Cardiac septum (tissue), 1 donor: ENCODE measurements at places on chromosomes 1 and 21. TPM values are rescaled to one million over a fixed set of nuclear protein-coding genes. Genes with fewer than 3 reads are reported as not detected.

- no peak for DNase-seq
These were observed 18.9 kb downstream of the EPB41 start for GRCh38 chr1:28933277-28933676.

Gene NHLH2
- 0.22 TPM for total RNA-seq

- DNase-seq = no peak
These were observed 225.4 kb upstream of the NRIP1 start for GRCh38 chr21:15289896-15290841.

DNA sequence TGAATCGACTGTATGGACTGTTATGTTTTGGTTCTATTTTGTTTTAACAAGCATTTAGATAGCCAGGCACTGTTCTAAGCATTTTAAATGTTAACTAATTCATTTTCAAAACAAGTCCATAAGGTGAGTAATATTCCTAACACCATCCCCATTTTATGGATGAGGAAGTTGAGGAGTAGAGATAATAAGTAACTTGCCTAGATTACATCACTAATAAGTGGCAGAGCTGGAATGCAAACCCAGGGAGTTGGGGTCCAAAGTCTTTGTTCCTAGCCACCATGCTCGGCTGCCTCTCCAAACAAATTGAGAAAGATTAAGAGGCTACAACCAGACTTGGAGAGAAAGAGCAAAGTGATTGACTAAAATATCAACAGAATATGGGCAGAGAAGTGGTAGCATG is 12.6 kb upstream of the LEPR start:
- no peak for DNase-seq

- DNase-seq = no peak
These were observed 6.2 kb upstream of the ERICH3 start for GRCh38 chr1:74679811-74680210.

- no peak for DNase-seq
These were observed 953.0 kb downstream of the AMY1C start for GRCh38 chr1:104702731-104703130.

GRCh38 chr1:158180741-158181576 is at the start of gene CD1D:
TSS of gene CD1D (plus strand) at chr1:158180895. CDS start at chr1:158181102, 207 bp downstream.
- peak; percentile 77 for DNase-seq

- DNase-seq = no peak
These were observed 487.6 kb downstream of the DPYD start for GRCh38 chr1:97433094-97433823.
